Activated naive CD4-positive, alpha-beta T cell treated with anti-CD3 and anti-CD28 coated beads for 36 hours (primary cell): ENCODE measurements at places on chromosomes 1 and 21. TPM values are rescaled to one million over a fixed set of nuclear protein-coding genes. Genes with fewer than 3 reads are reported as not detected.

Gene DIRAS3
- not detected for total RNA-seq

DNA sequence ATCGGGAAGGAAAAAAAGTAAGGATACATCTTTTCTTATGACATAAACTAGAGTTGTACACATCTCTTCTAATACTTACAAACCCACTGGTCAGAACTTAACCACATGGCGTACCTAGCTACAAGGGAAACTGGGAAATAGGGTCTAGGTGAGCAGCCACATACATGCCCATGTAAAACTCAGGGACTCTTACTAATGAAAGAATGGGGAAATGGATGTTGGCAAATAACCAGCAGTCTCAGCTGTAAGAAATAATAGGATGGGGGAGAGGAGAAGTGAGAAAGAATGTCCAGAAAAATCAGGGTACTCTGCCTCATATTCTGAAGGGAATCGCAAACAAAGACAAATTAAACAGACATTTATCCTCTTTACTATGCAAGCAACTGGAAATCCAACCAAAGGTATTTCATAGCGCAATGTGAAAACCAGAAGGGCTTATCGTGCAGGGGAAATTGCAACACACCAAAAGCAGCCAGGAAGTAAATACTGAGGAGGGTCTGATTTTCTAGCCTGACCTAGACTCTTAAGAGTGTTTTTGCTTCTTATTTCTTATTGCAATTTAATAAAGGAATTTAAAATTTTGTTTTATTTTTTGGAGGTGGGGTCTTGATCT is 17.5 kb downstream of the GTF2B start:
- no peak overlapping the region for H3K4me3 ChIP-seq
- no peak for DNase-seq
- H3K4me1 ChIP-seq: peaks cover 48% of the 10 kb centered on the region
- H3K27ac ChIP-seq: no peak overlapping the region

GRCh38 chr21:32886339-32886738 is 114.8 kb upstream of the PAXBP1 start:
- peak; percentile 45 for DNase-seq
- peaks cover 14% of the 10 kb centered on the region for H3K4me1 ChIP-seq
- no peaks in the 10 kb centered on the region for H3K36me3 ChIP-seq
- H3K27ac ChIP-seq: no peak overlapping the region
- no peaks in the 10 kb centered on the region for H3K27me3 ChIP-seq

- H3K4me1 ChIP-seq: no peaks in the 10 kb centered on the region
- no peaks in the 10 kb centered on the region for H3K36me3 ChIP-seq
- no peak overlapping the region for H3K27ac ChIP-seq
- H3K4me3 ChIP-seq: no peak overlapping the region
- no peak for DNase-seq
- peaks cover 7% of the 10 kb centered on the region for H3K27me3 ChIP-seq
These were observed 8.5 kb downstream of the CHD5 start for GRCh38 chr1:6171548-6172124.

DNA sequence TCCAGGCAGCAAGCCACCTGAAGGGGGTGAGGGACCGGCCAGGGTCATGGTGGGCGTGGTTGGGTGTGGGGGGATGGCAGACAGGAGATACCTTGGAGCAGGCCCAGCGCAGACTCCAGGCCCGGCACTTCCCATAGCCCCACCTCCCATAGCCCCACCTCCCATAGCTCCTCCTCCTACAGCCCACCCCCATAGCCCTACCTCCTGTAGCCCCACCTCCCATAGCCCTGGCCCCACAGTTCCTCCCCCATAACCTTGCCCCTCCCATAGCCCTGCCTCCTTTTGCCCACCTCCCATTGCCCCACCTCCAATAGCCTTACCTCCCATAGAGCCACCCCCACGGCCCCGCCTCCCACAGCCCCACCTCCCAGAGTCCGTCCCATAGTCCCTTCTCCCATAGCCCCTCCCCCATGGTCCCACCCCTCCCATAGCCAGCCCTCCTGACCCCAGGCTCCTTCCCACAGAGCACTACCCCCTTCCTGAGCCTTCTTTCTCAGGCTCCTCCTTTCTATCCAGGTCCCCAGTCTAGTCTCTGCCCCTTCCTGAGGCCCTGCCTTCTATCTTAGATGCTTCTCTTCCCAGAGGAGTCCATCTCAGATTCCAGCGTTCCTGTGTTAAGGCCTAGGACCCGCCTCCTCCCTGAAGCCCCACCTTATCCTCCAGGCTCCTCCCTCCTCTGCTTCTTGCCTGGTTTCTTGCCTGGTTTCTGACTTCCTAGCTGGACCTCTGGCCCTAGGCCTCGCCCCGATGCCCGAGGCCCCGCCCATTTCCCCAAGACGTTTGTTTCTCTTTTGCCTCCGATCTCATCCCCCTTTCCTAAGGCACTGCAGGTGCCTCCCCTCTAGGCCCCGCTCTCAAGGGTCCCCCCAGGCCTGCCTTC is 46.8 kb downstream of the PTPRU start:
- H3K36me3 ChIP-seq: no peaks in the 10 kb centered on the region
- H3K27me3 ChIP-seq: peaks cover 3% of the 10 kb centered on the region
- no peak for DNase-seq
- H3K4me1 ChIP-seq: peaks cover 4% of the 10 kb centered on the region
- no peak overlapping the region for H3K27ac ChIP-seq
- H3K4me3 ChIP-seq: no peak overlapping the region
